Amniotic stem cell (primary cell): ENCODE measurements at places on chromosomes 3 and 15.

DNA sequence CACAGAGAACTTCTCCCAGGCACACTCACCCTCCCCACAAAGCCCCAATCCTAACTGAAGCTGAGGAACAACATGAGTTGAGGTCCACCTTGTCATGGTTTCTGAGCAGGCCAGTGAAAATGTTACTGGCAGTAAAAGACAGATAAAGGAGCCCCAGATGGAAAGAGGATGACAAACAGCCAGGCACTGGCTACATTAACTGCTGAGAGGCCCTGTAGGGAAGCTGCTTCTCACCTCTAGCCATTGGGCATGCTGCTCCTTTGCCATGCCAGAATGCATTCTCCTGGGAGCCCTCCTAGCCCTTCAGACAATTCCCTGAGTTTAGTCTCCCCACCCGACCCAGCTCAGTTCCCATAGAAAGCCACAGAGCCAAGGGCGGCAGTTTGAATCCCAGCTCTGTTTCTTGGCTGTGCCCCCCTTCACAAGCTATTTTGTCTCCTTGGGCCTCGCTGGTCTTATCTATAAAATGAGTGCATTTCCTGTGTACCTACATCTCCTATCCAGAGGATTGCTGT lies 60.5 kb downstream of the LMCD1 start:
- DNase-seq, result no peak

- DNase-seq, result no peak
These were observed 1144.7 kb downstream of the OTOL1 start for GRCh38 chr3:162641317-162641716.

DNA sequence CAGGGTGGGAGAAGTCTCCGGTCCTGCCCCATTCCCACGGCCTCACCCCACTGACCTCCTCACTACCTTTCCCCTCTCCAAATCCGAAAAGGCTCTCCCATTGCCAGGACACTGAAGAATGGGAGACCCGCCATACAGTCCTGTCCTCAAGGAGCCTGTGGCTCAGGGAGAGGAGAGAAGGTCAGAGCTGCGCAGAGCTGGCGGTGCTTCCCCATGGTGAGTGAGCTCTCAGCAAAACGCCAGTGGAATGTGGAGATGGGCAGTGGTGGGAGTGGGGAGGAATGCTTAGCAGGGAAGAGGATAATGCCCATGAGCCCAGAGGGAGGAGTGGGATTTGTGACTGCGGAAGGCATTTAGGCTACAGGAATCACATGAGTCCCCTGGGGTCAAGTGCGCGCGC lies 20.1 kb downstream of the FAM43A start:
- DNase-seq, result no peak

DNA sequence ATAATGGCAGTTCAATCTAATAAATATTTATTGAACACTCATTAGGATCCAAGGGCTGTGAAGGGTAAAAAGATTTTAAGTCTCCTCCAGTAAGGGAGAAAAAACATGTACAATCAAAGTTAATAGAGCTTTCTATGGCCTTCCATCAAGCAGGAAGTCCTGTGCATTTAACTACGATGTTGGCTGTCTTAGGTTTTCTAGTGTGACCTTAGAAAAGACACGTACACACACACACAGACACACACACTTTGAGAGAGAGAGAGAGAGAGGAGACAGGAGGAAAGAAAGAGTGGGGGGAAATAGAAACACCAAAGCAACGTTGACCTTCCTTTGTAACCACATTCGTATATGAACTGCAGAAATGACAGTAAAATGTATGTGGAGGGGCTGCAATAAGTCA lies 126.1 kb upstream of the TMC3 start:
- DNase-seq, result no peak
